ENCODE measurements at places on chromosomes 16 and 17.

GRCh38 chr17:64055183-64056142, 35.0 kb upstream of the ICAM2 start:
- no peak for DNase-seq
- no peaks in the 10 kb centered on the region for H3K27me3 ChIP-seq
- H3K4me1 ChIP-seq: peaks cover 50% of the 10 kb centered on the region
- H3K27ac ChIP-seq: peak overlapping the region; percentile 100
- H3K4me3 ChIP-seq: no peak overlapping the region

GRCh38 chr17:11628374-11628773, 30.1 kb downstream of the DNAH9 start:
- H3K27ac ChIP-seq: no peak overlapping the region
- H3K36me3 ChIP-seq: no peaks in the 10 kb centered on the region
- DNase-seq: no peak
- H3K4me3 ChIP-seq: no peak overlapping the region

DNA sequence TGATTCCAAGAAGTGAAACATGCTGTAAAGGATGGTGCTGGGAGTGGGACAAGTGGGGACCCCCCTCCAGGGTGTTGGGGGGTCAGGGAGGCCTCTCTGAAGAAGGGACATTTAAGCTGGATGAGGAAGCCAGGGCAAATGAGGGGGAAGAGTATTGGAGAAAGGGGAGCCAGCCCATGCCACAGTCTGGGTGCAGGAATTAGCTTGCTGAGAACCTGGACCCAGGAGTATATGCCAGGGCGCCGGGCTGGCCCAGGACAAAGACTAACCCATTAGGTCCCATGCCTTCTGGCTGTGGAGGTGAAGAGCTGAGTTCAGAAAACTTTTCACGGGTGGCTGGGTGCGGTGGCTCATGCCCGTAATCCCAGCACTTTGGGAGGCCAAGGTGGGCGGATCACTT, 45.6 kb upstream of the PIK3R6 start:
- no peak overlapping the region for H3K4me3 ChIP-seq
- H3K36me3 ChIP-seq: peaks cover 13% of the 10 kb centered on the region

DNA sequence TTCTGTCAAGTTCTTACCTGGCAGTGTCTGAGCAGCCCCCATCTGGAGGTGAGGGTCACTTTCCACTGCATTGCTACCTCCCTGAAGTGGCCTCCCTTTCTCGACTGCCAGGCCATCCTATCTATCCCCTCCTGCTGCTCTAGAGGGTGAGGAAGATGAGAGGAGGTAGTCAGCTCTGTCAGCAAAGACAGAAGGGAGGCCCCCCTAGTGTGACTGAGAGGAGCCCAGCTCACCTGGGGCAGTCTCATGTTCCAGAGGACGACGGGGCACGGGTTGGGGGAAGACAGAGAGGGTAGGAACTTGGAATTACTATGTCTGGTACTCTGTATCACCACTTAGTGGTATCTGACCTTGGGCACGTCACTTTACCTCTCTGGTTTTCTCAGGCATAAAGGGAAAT, 22.0 kb downstream of the MYO19 start:
- H3K27ac ChIP-seq: peak overlapping the region; percentile 34
- no peak for DNase-seq

DNA sequence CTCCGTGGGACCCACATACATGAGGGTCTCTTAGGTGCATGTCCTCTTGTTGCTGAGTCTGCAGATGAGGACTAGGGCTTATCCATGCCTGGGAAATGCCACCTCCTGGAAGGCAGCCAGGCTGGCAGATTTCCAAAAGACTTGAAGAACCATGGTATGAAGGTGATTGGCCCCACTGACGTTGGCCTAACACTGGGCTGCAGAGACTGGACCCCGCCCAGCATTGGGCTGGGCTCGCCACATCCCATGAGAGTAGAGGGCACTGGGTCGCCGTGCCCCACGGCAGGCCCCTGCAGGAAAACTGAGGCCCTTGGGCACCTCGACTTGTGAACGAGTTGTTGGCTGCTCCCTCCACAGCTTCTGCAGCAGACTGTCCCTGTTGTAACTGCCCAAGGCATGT, 38.2 kb upstream of the IL21R start:
- peaks cover 8% of the 10 kb centered on the region for H3K36me3 ChIP-seq
- H3K4me1 ChIP-seq: peaks cover 32% of the 10 kb centered on the region
- H3K27ac ChIP-seq: peak overlapping the region; percentile 95

GRCh38 chr16:68230176-68230571, 5.8 kb downstream of the ESRP2 start:
- peaks cover 29% of the 10 kb centered on the region for H3K4me1 ChIP-seq
- peak overlapping the region; percentile 69 for H3K27ac ChIP-seq
- H3K27me3 ChIP-seq: no peaks in the 10 kb centered on the region
- no peaks in the 10 kb centered on the region for H3K36me3 ChIP-seq
- H3K4me3 ChIP-seq: no peak overlapping the region

DNA sequence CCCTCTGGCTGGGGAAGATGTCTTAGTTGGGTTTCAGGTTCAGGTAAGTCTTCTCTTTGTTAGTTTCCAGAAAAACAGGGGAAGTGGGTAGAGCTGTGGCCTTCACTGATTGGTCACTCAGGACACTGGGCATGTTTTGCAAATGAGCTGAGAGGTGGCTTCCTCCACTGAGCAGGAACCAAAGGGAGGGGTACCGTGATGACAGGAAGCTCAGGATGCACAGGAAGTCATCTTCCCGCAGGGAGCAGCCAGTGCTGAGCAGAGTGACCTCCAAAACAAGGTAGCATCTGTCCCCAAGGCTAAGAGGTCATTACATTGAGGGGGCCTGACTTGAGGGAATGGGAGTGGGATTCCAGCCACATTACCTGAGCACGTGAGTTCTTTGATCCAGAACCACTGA, 5.6 kb downstream of the NT5C start:
- H3K36me3 ChIP-seq: peaks cover 2% of the 10 kb centered on the region
- H3K4me1 ChIP-seq: peaks cover 26% of the 10 kb centered on the region
- no peak for DNase-seq
- peak overlapping the region; percentile 78 for H3K27ac ChIP-seq
- peak overlapping the region; percentile 33 for H3K4me3 ChIP-seq
- H3K27me3 ChIP-seq: no peaks in the 10 kb centered on the region

DNA sequence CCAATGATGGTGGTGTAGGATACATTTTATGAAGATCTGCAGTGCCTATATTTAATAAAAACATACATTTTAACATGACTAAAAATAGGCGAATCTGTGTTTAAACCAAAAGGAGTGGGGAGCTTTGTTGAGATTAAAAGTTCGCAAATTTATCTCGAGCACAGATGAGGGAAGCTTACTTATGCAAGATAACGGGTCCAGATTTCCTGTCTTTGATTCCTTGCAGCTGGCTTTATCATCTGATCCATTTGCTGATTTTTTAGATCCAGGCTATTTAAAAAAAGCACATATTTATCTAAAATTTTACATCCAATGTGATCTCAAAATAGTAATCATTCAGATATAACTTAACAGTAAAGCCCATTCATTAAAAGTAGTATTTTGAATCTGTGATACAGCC, 57.0 kb upstream of the INTS2 start:
- peak overlapping the region; percentile 45 for H3K27ac ChIP-seq
- no peaks in the 10 kb centered on the region for H3K27me3 ChIP-seq
- H3K4me1 ChIP-seq: peaks cover 22% of the 10 kb centered on the region
- H3K4me3 ChIP-seq: no peak overlapping the region
- no peak for DNase-seq

- H3K27me3 ChIP-seq: peaks cover 50% of the 10 kb centered on the region
- peak overlapping the region; percentile 79 for H3K4me3 ChIP-seq
- peaks cover 7% of the 10 kb centered on the region for H3K36me3 ChIP-seq
- no peak for DNase-seq
- H3K4me1 ChIP-seq: peaks cover 13% of the 10 kb centered on the region
Observed at GRCh38 chr17:9001559-9001958, 19.8 kb upstream of the NTN1 start.

DNA sequence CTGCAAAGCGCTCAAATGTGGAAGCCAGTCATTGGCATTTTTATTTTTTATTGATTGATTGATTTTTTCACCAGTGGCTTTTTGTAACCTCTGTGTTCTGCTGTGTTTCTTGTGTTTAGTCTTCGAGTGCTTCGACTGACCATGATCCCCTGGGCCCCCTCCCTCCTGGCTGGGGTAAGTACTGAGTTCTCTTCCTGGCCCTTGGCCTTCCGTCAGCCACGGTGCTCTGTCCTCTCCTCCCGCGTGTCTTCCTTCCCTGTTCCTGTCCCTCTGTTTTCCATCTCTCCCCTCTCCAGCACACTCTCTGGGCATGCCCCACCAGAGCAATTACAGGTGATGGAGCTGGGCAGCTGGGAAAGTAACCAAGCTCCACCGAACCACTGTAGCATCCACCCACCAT, 25.8 kb upstream of the CLEC18A start:
- H3K4me1 ChIP-seq: peaks cover 5% of the 10 kb centered on the region
- H3K36me3 ChIP-seq: peaks cover 13% of the 10 kb centered on the region
- H3K27ac ChIP-seq: no peak overlapping the region
- DNase-seq: no peak
- H3K4me3 ChIP-seq: no peak overlapping the region
- no peaks in the 10 kb centered on the region for H3K27me3 ChIP-seq

All from T-helper 17 cell (primary cell).